ENCODE measurements at places on chromosomes 12 and 14. TPM values are rescaled to one million over a fixed set of nuclear protein-coding genes. Genes with fewer than 3 reads are reported as not detected.
A peak's percentile ranks its signal among the peaks of the same experiment; 100 is the strongest.

WSCD2 gene
- total RNA-seq, result not detected

GRCh38 chr12:26135571-26135970 lies 10.7 kb upstream of the BHLHE41 start:
- no peak overlapping the region for H3K27ac ChIP-seq
- H3K36me3 ChIP-seq, result no peaks in the 10 kb centered on the region
- H3K27me3 ChIP-seq, result no peaks in the 10 kb centered on the region

GRCh38 chr12:11832093-11832492 lies 182.6 kb downstream of the ETV6 start:
- no peaks in the 10 kb centered on the region for H3K36me3 ChIP-seq
- no peak overlapping the region for H3K4me3 ChIP-seq
- no peak overlapping the region for H3K27ac ChIP-seq
- no peaks in the 10 kb centered on the region for H3K27me3 ChIP-seq
- DNase-seq, result peak; percentile 31

DNA sequence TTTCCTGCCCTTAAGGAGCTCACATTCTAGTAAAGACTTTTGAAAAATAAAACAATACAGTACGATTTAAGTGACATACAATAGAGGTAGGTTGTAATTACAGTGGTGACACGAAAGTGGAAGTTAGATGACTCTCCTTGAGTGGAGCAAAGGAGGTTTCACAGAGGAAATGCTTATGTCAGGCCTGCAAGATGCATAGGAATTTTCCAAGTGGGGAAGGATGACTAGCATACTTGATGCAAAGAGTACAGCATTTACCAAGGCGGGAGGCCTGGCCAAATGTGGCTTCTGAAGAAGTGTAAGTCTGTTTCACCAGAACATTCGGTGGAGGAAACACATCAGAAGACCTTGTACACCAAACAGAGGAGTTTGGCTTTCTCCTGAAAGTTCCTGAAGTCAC lies 55.2 kb downstream of the ERO1A start:
- H3K27ac ChIP-seq, result no peak overlapping the region
- H3K4me3 ChIP-seq, result no peak overlapping the region
- DNase-seq, result no peak
- peaks cover 1% of the 10 kb centered on the region for H3K36me3 ChIP-seq
- H3K27me3 ChIP-seq, result no peaks in the 10 kb centered on the region
- H3K4me1 ChIP-seq, result no peaks in the 10 kb centered on the region

ZNF410 gene
- total RNA-seq, result 44.3 TPM

- no peaks in the 10 kb centered on the region for H3K27me3 ChIP-seq
- no peak for DNase-seq
- no peaks in the 10 kb centered on the region for H3K36me3 ChIP-seq
- no peak overlapping the region for H3K27ac ChIP-seq
- no peak overlapping the region for H3K4me3 ChIP-seq
- no peaks in the 10 kb centered on the region for H3K4me1 ChIP-seq
These were observed 31.0 kb downstream of the GNPTAB start for GRCh38 chr12:101799774-101800173.

P2RX7 gene
- total RNA-seq, result not detected

SERPINA10 gene
- total RNA-seq, result 20.1 TPM

ST8SIA1 gene
- not detected for total RNA-seq

CELA1 gene
- not detected for total RNA-seq

TMPRSS12 gene
- total RNA-seq, result not detected

- no peak overlapping the region for H3K27ac ChIP-seq
- no peaks in the 10 kb centered on the region for H3K27me3 ChIP-seq
- H3K4me3 ChIP-seq, result no peak overlapping the region
These were observed 48.6 kb downstream of the ITPK1 start for GRCh38 chr14:93067088-93067487.

DNA sequence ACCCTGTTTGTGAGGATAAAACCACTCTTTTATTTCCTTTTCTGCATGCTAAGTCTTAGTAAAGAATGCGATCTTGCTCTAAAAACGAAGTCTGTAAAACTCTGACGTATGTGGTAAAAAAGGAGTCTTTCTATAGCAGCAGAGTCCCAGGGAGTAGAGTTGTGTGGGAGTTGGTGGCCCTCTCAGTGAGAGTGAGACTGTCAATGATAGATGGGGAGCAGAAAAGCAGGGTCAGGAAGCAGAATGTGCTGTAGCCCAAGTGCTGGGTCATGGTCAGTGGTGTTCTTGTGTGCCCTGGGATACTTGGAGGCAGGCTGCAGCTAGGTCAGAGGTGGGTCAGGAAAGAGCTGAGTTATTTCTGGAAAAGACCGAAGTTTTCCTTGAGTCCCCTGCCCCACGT lies 20.3 kb upstream of the GPR33 start:
- 0 out of 2 replicates have a peak, but pooled peaks cover 5% of the 10 kb centered on the region for H3K4me1 ChIP-seq
- DNase-seq, result no peak
- H3K27ac ChIP-seq, result no peak overlapping the region
- no peaks in the 10 kb centered on the region for H3K36me3 ChIP-seq
- H3K4me3 ChIP-seq, result no peak overlapping the region

SPRYD4 gene
- total RNA-seq, result 4.5 TPM

- H3K27ac ChIP-seq, result no peak overlapping the region
- DNase-seq, result no peak
- H3K27me3 ChIP-seq, result peaks cover 12% of the 10 kb centered on the region
- H3K36me3 ChIP-seq, result no peaks in the 10 kb centered on the region
- H3K4me1 ChIP-seq, result no peaks in the 10 kb centered on the region
These were observed 157.9 kb upstream of the FKBP4 start for GRCh38 chr12:2636741-2637340.

- peaks cover 9% of the 10 kb centered on the region for H3K4me1 ChIP-seq
- no peak overlapping the region for H3K4me3 ChIP-seq
- H3K27ac ChIP-seq, result no peak overlapping the region
- DNase-seq, result no peak
- H3K36me3 ChIP-seq, result peaks cover 1% of the 10 kb centered on the region
- no peaks in the 10 kb centered on the region for H3K27me3 ChIP-seq
These were observed 16.7 kb downstream of the STK38L start for GRCh38 chr12:27260746-27261145.

GRCh38 chr12:111174251-111174960 lies 194.5 kb downstream of the PHETA1 start:
- no peaks in the 10 kb centered on the region for H3K4me1 ChIP-seq
- H3K4me3 ChIP-seq, result no peak overlapping the region
- no peaks in the 10 kb centered on the region for H3K36me3 ChIP-seq
- H3K27me3 ChIP-seq, result peaks cover 5% of the 10 kb centered on the region
- no peak for DNase-seq

KRT6A gene
- not detected for total RNA-seq

AMIGO2 gene
- not detected for total RNA-seq

- no peaks in the 10 kb centered on the region for H3K4me1 ChIP-seq
- no peaks in the 10 kb centered on the region for H3K27me3 ChIP-seq
- no peak overlapping the region for H3K4me3 ChIP-seq
These were observed 22.3 kb upstream of the MGP start for GRCh38 chr12:14907953-14908352.

- no peak within 1 kb of the TSS for H3K27ac ChIP-seq
- DNase-seq, result no peak
- no peaks in the 10 kb centered on the region for H3K4me1 ChIP-seq
- H3K36me3 ChIP-seq, result no peaks in the 10 kb centered on the region
- H3K4me3 ChIP-seq, result no peak within 1 kb of the TSS
These were observed at the start of gene RIMBP2 for GRCh38 chr12:130715998-130716968. TSS of gene RIMBP2 (minus strand) at chr12:130716299. CDS start at chr12:130479013, 237,286 bp downstream.

DNA sequence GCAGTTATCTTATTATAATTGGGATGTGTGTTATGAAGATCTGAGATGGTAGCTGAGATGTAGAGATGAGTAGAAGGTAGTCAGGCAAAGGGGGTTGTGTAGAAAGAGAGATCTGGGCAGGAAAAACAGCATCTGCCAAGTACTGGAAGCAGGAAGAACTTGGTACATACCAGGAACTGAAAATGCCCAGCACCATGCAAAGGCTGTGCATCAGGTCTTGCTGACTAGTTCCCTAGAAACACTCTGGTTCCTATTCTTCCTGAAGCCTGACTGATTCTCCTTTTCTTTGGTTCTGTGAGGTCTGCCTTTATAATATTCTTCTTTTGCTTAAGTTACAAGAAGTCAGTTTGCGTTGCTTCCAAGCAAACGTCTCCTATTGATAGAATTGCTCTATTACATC lies 6.7 kb upstream of the NFATC4 start:
- H3K4me1 ChIP-seq, result peaks cover 13% of the 10 kb centered on the region
- H3K4me3 ChIP-seq, result no peak overlapping the region
- no peak overlapping the region for H3K27ac ChIP-seq
- no peaks in the 10 kb centered on the region for H3K36me3 ChIP-seq
- DNase-seq, result no peak

GRCh38 chr12:129496226-129496625 lies 407.6 kb downstream of the TMEM132D start:
- H3K27me3 ChIP-seq, result no peaks in the 10 kb centered on the region
- no peak for DNase-seq
- H3K4me3 ChIP-seq, result no peak overlapping the region
- no peaks in the 10 kb centered on the region for H3K36me3 ChIP-seq
- no peaks in the 10 kb centered on the region for H3K4me1 ChIP-seq
- no peak overlapping the region for H3K27ac ChIP-seq

TMEM260 gene
- 4.8 TPM for total RNA-seq

DNA sequence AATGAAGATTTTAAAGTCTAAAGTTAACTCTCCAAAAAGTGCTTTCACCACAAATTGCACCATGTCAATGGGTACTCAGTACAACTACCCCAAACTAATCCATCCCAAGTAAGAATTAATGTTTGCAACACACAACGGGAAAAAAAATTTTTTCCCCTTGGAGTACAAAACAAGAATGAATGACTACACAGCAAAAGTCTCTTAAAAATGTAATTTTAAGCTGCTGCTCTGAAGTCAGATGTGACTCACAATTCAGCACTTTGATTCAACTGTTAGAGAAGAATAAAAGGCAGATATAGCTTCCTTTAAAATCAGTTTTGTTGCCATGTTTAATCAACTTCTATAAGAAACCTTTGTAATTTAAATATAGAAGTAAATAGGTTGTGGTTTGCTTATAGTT lies 42.5 kb upstream of the VPS33A start:
- peaks cover 6% of the 10 kb centered on the region for H3K4me1 ChIP-seq
- DNase-seq, result no peak
- peaks cover 32% of the 10 kb centered on the region for H3K36me3 ChIP-seq
- H3K4me3 ChIP-seq, result no peak overlapping the region

DNA sequence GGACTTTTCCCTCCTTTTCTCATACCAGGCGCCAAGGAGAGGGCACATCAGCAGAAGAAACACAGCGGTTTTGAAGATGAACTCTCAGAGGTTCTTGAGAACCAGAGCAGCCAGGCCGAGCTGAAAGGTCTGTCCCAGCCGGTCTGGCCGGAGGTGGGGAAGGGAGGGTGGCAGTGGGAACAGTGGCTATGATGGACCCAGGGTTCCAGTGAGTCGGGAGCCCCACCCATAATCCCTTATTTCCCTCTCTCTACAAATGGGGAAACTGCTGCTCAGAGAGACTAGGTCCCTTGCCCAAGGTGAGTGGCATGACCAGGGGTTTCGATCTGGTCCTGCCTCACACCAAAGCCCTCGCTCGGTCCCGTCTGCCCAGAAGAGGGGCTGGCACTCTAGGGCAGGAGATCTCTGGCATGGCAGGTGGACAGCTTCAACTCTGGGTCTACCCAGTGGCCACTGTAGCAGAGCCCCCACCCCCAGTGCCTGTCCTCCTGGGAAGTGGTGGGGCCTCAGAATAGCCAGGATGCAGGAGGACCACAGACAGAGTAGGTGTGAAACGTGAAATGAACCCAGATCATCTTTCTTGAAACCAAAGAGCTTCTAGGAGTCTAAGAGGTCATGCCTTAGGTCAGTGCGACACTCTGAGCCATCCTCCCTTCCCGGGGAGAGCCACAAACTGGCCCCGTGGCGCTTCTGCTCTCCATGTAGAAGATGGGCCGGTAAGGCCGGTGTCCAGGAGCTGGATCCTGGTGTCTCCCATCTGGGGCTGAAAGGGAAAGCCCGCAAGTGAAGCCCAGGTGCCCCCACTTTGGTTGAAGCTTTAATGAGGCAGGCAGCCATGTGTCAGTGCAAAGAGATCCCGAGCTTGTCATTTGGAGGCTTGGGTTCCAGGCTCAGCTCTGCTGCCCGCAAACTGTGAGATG lies 7.0 kb downstream of the CHGA start:
- H3K4me1 ChIP-seq, result no peaks in the 10 kb centered on the region
- no peaks in the 10 kb centered on the region for H3K27me3 ChIP-seq
- no peak overlapping the region for H3K4me3 ChIP-seq
- H3K36me3 ChIP-seq, result no peaks in the 10 kb centered on the region
